Stimulated activated CD4-positive, alpha-beta T cell treated with anti-CD3 and anti-CD28 coated beads, Interleukin-1b, Interleukin-23, amount 100 ng/mL, for 1 hour (primary cell): ENCODE measurements at places on chromosomes 4 and X.

DNA sequence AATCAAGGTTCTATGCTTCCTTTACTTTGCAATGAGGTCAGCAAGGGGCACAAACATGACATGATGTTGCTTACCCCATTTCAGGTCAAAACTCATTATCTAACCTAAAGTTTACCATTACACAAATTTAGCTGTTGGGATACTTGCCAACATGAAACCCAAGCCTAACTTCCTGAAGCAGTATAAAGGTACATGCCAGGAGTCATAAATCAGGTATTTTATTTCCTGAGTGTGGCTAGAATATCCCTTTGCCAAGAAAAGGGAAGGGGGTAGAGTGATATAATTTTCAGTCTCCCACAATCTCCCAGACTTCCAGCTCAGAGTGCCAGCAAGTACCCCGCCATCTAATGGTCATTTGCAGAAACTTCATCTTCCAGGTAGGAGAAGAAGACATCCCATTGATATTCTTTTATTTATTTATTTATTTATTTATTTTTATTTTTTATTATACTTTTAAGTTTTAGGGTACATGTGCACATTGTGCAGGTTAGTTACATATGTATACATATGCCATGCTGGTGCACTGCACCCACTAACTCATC, 136.6 kb downstream of the NEXMIF start:
- DNase-seq: no peak

DNA sequence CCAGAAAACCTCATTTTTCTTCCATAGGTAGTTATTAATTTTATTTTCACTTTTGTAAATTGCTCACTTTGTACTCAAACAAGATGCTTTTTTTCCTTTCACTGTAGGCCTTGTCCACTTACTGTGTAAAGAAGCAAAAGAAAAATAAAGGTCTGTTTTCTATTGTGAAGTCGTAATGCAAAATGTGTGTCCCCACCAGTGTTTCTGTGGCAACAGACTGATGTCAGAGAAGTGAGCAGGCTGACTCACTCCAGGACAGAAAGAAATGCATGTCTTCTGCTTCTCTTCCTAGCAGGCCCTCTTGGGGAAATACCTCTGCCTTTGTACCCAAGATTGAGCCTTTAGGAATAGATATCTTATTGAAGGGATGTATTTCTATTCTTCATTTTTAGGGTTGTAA, 30.3 kb downstream of the INPP4B start:
- DNase-seq: no peak

- no peak for DNase-seq
These were observed 319.6 kb upstream of the HS3ST1 start for GRCh38 chr4:11748164-11748872.

- no peak for DNase-seq
These were observed 765 bp downstream of the CFAP97 start for GRCh38 chr4:185202984-185203485.

GRCh38 chr4:184937030-184937710, 81.1 kb upstream of the HELT start:
- no peak for DNase-seq

DNA sequence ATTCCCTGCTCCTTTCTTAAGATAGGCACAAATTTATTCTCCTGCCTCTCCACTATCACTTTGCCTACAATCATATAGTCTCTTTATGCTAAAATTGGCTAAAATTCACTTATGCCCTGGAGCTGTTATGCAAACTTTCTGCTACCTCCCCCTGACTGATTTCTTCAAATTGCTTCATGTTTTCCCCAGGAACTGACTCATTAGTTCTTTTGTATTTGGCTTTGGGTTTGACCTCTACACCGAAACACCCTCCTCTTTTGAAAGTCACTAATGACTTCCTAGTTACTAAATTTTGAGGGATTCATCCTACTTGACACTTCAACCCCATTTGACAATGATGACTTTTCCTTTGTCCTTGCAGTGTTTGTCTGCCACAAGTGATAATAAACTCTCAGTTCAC, 222.6 kb downstream of the NDST4 start:
- no peak for DNase-seq

- no peak for DNase-seq
These were observed 1.4 kb upstream of the UGT2B4 start for GRCh38 chr4:69497076-69497475.

DNA sequence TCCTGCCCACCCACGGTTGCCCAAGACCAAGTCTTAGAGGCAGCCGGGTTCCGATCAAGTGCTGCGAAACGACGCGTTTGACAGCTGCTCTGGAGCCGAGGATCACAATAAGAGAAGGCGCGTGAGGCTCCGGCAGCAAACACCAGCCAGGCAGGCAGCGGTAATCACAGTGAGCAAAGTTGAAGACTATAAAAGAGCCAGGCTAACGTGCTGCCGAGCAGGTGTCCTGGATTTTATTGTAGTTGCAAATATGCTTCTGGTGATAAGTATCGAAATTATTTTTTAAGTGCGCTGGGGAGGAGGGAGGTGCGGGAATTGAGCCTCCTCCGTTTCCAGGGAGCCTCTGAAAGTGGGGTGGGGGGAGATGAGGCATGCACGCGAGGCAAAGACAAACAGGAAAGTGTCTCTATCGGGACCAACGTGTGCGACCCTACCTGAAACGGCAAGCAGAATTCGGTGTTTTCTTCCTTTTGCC, 590 bp downstream of the GABRA2 start:
- no peak for DNase-seq

- DNase-seq: no peak
These were observed 65.4 kb downstream of the CCKAR start for GRCh38 chr4:26424838-26425237.

DNA sequence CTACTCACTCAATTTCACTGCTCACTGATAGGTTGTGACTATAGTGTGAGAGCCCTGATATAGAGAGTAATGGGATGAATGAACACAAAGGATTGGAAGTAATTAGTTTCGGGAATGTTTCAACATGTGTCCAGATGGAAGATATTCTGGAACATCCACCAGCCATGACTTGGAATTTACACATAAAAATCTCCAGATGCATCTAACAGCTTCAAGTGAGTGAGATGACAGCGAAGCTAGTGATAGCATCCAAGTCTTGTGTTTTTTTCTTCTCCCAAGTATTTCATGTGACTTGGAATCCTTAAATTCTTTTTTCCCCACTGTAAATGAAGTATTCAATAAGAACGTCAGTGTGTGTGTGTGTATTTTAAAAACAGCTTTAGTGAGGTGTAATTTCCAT, 82.1 kb downstream of the CLDN34 start:
- no peak for DNase-seq

- DNase-seq: no peak
These were observed 44.7 kb downstream of the DDX60 start for GRCh38 chr4:168273838-168274237.

DNA sequence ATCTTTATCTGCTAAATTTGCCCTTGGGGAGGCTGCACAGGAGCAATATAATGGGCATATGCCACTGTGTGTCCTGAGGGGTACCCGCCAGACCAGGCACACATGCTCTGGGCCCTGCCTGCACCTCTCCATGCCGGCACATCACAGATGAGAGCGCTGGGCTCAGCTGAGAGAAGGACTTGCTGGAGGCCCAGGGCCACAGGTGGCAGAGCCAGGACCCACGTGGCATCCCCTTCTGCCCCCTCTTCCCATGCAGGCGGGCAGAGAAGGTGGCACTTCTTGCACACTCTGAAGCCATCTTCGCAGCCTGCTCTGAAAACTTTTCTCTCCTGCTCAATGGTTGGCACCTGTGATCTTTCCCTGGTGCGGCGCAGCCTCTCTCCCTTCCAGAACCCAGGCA, 20.1 kb downstream of the CPZ start:
- DNase-seq: no peak

- no peak for DNase-seq
These were observed 11.9 kb downstream of the LRPAP1 start for GRCh38 chr4:3520276-3520675.

- no peak for DNase-seq
These were observed 32.0 kb downstream of the NAP1L2 start for GRCh38 chrX:73182502-73183114.

DNA sequence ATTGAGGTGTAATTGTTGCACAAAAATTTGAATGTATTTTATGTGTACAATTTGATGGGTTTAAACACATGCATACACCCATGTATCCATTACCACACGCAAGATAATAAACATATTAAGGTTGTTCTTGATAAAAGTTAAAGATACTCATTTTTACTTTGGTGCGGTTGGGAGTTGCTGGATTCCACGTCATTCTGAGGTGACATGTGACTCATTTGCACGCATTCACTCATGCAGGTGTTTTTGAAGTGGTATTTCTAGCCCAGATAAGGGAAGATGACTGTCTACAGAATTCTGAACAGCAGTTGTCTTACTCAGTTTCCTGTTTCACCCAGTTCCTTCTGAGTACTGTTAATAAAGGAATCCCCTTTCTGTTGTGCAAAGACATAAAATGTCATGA, 142.0 kb downstream of the RTL3 start:
- peak; percentile 6 for DNase-seq

GRCh38 chr4:78763251-78763650, 12.9 kb upstream of the BMP2K start:
- no peak for DNase-seq

DNA sequence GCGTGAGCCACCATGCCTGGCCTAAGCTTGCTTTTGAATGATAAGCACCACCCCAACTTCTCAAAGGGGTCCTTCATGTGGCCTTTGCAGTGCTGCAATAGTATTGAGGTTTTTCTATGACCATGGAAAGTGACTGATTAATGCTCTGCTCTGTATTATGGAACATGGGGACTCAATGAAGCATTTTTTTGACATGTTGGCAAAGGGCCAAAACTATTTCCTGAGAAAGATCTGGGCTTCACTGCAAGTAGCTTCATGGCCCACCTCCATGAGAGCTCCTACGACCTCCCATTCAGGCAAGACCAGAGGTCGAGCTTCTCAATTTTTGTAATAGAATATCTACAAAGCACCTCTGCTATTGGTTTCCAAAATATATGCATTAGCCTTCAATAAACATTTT, 16.7 kb upstream of the SEPTIN6 start:
- no peak for DNase-seq

- DNase-seq: no peak
These were observed 103.9 kb upstream of the RAB40AL start for GRCh38 chrX:102833136-102833535.

DNA sequence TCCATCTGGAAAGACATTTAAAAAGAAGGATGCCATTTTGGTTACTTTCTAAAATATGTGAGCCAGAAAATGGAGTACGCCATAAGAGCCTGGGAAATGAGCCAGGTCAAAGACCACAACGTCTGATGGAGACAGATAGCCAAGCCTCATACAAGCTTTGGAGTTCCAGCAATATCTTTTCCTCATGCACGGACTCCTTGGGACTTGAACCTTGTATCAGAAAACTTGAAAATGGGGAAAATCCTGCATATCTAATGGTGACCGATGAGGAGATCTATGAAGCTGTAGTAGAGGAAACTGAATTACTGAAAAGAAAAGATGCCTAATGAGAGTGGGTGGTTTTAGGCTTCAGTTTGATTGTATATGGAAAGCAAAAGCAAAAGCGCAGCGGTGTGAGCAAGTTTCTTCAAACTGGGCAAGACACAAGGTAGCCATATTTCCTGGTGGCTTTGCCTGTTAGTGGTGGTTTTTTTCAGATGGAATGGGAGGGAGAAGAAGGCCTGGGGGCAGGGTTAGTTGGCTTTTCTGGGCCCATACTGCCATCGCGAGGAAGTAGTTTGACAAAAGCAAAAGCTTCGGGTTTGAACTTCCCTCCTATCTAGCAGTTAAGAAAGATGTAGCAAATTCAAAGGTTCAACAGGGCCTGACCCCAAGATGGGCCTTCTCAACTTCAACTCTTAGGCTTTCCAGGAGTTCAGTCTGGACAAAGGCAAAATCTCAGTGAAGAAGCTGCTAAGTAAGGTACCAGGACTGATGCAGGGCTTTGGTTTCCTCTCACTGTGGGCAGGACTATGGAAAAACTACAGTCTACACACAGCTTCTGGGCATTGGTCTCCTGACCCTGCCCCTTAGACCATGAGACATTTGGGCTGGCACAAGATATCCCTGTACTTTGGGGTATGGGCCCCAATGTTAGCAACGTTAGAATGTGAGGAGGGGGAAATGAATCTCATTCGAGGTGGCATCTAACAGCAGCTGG, 210.0 kb upstream of the STK26 start:
- DNase-seq: peak; percentile 41

DNA sequence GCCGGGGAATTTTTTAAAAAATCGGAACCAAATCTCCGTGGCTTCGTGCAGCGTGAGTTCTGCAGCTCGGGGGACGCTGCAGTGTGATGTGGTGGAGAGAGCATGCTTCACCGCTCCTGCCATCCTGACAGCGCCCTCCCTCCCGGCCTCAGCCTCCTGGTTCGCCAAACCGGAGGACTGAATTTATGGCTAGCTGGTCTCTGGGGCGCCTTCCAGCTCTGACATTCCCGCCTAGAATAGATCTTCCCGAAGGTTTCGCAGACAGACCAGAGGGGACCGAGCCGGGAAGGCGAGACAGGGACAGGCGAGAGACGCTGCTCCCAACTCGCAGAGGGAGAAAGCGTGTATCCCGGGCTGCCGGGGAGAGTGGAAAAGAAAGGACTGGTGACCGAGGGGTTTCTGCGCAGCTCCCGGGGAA, 25.9 kb downstream of the HOPX start:
- no peak for DNase-seq

DNA sequence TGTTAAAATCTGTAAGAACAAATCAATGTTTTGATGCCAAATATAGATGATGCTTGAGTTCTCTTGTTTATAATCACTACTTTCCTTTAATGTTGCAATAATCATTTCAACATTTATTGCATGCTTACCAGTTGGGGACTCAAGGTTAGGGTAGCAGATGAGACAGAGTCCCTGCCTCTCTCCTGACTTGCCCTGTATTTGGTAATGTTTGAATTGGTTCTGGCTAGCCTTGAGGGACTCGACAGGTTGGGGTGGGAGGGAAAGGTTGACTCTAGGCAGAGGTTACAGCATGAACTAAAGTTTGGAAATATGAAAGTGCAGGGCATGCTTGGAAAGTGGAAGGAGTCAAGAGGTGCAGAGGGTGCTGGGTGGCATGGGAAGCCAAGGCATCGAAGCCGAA, 2.0 kb downstream of the SEC24B start:
- DNase-seq: no peak

DNA sequence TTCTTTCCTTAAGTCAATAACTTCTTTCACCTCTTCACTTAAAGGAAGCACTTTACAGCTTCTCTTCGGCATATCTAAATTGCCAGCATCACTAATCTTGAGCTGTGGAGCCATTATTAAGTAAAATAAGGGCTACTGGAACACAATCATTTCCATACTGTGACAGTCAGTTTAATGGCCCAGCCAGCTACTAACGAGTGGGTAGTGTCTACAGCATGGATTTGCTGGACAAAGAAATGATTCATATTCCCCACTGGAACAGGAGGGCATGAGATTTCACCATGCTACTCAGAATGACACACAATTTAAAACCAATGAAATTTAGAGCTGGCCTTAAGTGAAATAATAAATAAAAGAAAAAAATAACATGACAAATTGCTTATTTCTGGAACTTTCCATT, 72.1 kb downstream of the DDIT4L start:
- DNase-seq: no peak

- no peak for DNase-seq
These were observed 54.6 kb upstream of the LHFPL1 start for GRCh38 chrX:112734290-112734689.
